Mucosa of descending colon (tissue), 3 donors: ENCODE measurements at places on chromosomes 6 and 20. TPM values are rescaled to one million over a fixed set of nuclear protein-coding genes. Genes with fewer than 3 reads are reported as not detected.

DNA sequence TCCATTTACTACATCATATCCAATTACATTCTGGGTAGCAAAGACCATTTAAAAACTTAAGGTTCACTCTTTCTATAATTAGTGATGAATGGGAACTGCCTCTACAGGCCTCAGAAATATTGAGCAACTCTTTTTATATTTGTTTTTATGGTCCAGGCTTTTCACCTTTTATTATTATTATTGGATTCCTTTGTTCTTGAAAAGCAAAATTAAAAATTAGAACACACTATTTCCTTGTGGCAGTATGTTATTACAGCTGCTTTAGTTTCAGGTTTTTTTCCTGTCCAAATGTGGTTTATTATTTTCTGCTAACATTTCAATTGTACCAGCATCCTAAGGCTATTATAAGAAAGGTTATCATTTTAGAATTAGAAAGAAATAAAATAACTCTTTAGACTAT is 150.1 kb downstream of the FARS2 start:
- no peak for DNase-seq

GRCh38 chr20:25984933-25985332 is 288.3 kb upstream of the ZNF337 start:
- no peak for DNase-seq

DNA sequence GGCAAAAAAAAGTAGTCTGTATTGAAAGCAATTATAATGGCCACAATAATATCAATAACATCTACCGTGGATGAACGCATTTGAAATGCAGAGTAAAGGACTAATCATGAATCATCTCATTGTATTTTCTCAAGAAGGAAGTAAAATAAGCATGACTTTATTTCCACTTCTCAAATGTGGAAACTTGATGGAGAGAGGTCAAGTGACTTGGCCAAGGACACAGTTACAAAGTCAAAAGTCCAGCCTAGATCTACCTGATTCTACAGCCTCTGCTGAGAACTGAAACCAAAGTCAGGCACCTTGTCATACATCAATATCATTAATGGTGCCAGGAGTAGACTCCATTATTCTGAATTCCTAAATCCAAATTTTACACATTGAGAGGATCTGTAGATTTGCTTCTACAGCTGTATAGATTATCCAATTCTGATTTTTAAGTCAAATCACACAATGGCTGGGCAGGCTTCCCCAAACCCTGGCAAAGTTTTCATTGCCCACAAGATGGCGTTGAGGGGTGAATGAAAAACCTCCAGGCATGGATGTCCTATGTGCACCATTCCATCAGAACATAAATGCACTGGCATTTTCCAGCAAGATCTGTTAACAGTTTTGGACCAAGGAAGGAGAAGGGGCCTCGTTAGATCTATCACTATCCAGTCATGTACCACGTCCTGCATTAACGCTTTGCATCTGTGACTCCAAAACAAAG is 423.1 kb downstream of the MAFB start:
- DNase-seq, result peak; percentile 36

DNA sequence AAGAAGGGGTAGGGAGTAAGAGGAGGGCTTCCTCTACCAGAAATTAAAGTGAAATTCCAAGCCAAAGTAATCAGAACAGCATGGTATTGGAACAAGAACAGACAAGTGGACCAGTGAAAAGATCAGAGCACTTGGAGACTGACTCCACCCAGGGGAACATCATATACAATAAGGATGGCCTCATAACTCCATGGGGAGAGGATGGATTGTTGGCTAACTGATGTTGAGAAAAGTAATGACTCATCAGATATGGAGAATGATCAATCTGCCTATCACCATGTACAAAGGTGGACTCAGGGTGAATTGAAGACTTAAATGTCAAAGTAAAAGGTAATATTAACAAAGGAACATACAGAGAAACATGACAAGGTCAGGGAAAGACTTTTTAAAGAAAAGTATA is 12.8 kb downstream of the SLC22A3 start:
- DNase-seq, result no peak

DNA sequence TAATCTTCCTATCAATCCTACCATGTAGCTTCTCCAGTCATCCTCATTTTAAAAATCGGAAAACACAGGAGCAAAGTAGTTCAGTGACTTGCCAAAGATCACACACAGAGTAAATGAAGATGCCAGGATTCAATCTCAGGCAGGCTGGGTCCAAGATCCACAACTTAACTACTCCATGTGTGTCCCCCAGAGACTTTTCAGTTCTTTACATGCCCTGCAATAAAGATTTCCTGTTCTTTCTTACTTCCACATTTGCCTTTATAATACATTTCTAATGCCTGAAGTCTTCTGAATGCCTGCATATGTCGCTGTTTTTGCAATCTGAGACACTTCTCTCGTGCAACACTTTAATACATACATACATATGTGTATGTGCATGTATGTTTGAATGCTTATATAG is 121.7 kb upstream of the MARCKS start:
- DNase-seq, result no peak

DNA sequence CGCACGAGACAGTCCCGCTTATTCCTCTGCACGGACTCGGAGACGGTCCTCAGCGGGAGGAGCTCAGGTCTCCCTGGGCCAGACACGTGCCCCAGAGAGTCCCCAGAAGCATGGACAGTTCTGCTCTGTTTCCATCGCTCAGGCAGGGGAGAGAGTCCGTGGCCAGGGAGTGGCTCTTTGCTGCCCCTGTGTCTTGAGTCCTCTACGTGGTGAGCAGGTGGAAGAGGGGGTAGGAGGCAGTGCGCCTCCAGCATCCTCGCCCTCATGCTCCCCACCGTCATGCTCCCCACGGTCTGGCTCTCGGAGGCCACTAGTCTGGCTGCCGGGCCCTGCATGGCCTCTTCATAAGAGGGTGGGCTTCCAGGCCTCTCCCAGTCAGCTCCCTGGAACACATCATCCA is 8.9 kb downstream of the TAGAP start:
- DNase-seq, result no peak

DNA sequence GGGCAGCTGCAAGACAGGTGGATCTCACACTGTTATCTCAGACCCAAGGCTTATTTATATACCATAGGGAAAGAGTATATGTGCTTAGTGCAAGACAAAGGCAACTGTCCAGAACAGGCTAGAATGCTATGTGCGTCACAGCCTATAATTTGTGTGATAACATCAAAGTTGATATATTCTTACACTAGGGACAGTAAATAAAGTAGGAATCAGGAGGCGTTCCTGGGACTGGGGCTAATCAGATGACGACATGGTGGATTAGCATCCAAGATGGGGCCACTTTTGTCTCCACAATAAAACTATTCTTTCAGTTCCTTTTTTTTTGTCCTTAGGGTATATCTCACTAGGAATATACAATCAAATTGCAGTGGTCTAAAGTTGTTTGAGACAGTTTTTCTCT is 54.9 kb upstream of the IER3 start:
- no peak for DNase-seq

DNA sequence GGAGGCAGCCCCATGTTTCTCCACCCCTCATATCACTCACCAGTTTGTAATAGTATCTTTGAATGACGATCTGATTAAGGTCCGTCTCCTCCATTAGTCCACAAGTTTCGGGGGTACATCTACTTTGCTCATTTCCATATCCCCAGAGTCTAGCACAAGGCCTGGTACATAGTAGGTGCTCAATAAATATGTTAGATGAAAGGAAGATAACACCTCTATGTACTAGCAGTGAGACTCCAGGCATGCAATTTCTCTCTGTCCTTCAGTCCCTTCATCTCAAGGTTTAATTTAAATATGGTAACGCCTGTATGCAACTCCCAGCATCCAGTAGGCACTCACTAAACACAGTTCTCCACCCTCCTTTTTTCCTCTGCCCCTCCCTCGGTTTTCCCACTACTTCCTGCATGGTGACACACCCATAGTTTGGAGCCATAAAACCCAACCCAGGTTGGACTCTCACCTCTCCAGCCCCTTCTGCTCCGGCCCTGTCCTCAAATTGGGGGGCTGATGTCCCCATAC is 461 bp upstream of the HNF4A start:
- no peak for DNase-seq

- DNase-seq, result no peak
Measured at GRCh38 chr6:144365271-144365670, 80.1 kb downstream of the UTRN start.

GRCh38 chr6:81864124-81864523 is 111.6 kb upstream of the TENT5A start:
- no peak for DNase-seq

DNA sequence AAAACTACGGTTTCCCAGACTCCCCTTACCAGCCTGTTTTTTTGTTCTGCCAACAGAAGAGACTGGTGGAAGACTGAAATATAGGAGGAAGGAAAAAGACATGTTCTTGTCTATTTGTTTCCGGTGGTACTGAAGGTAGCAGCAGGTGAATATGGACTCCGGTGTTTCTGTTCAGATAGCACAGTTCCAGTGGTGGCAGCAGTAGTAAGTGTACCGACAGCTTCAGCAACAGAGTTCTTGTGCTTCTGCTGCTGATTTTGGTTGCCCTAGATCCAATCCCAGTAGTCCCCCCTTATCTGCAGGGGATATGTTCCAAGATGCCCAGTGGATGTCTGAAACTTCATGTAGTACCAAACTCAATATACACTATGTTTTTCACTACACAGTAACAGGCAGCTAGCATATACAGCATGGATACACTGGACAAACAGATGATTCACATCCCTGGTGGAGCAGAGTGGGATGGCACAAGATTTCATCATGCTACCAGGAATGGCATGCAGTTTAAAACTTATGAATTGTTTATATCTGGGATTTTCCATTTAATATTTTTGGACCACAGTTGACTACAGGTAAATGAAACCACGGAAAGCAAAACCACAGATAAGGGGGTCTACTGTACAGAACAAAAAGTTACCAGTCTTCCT is 301.8 kb downstream of the BTBD9 start:
- DNase-seq, result no peak

GRCh38 chr6:134278000-134278399 is 39.9 kb downstream of the SGK1 start:
- no peak for DNase-seq

- DNase-seq, result no peak
Measured at GRCh38 chr6:84220809-84221409, 6.5 kb downstream of the CEP162 start.

DNA sequence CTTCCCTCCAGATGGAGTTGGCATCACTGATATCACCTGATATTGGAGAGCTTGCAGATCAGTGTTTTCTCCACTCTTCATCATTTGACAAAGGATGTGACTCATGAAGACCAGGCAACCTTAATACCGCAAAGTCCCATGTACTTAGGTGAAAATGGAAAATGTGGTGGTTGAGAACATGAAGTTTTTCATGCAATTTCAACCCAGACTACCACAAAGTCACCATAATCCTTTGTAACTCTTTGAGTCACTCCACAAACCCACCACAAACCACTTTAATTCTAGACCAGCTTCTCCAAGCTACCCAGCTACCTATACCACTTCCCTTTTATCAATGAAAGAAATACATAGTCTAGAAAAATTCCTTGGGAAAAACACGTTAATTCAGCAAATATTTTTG is 7.1 kb downstream of the NHLRC1 start:
- no peak for DNase-seq

DNA sequence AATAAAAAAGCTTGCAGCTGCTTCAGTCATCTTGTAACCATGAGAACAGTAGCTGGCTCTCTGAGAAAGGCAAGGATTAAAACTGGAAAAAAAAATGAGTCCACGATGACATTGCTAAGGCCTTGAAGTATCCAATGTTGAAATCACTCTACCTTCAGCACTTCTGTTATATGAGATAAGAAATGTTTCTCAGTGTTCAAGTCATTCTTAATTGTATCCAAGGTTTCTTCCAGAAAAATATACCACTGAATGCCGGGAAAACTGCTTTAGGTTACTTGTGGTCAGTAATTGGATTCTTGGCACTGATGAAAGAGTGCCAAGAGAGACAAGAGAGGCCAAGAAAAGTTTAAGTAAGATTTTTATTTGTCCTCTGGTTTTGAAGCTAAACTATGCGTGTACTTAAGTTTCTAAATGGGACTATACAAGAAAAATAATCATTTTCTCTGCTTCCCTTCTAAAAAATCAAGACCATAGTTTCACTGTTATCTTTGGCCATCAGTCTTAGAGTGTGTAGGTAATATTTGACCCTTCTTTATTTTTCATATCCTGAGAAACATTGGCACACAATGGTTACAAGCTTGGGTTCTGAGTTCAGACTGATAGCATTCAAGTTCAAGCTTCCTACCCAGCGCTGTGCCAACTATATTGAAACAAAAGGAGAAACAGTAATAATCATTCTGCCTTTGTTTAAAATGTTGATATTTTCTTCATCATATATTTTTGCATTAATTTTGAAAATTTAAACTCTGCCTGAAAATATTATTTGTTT is 84.6 kb downstream of the TRDN start:
- no peak for DNase-seq

DNA sequence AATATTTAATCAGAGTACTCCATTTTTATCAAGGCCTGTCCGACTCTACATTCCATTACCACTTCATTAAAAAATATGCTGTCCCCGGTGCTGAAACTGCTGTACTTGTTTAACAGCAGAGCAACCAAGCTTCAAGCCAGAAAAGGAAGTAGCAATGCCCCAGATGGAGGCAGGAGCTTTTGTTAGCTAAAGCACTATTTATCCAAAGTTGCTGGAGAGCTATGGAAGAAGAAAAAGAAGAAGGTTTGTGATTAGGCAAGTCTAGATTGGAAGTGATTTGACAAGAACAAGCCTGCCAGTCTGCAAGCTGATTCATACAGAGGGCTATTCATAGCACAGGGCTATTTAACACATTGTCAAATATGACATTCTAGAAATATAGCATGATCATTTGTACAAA is 160.9 kb upstream of the SPTLC3 start:
- DNase-seq, result no peak

- DNase-seq, result peak; percentile 71
Measured at GRCh38 chr6:21935561-21936028, 342.0 kb downstream of the SOX4 start.

DNA sequence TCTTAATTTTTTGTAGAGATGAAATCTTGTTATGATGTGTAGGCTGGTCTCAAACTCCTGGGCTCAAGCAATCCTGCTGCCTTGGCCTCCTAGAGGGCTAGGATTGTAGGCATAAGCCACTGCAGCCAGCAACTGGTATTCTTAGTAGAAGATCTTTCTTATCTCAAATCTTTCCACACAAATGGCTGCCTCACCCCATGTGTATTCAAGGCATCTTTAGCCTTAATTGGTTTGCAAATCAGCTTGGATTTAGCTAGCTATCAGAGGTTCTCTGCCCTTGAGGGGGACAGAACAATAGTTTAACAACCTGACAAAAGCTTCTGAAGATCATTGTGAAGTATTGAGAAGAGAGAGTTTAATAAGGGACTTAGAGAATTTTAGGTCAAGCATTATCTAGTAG is 17.9 kb upstream of the ABRACL start:
- DNase-seq, result no peak

- DNase-seq, result no peak
Measured at GRCh38 chr6:30066082-30066481, 916 bp upstream of the PPP1R11 start.

- peak; percentile 85 for DNase-seq
Measured at GRCh38 chr20:51318058-51318949, 224.2 kb downstream of the NFATC2 start.

Gene PAK5
- not detected for total RNA-seq

Gene POPDC3
- total RNA-seq, result not detected

Gene UNC5CL
- total RNA-seq, result 7.4 TPM

Gene PTCRA
- not detected for total RNA-seq

Gene LY6G6C
- not detected for total RNA-seq

Gene OR2H1
- not detected for total RNA-seq

Gene BEND6
- 0.17 TPM for total RNA-seq

Gene COL10A1
- not detected for total RNA-seq

Gene SNHG17
- 26.3 TPM for total RNA-seq

Gene HDGFL1
- total RNA-seq, result not detected

Gene SYTL3
- total RNA-seq, result 4.7 TPM
